T-helper 1 cell (primary cell): ENCODE measurements at places on chromosomes 12 and 14.

GRCh38 chr12:4445156-4446101 is at the start of gene FGF6:
Gene FGF6 (minus strand): TSS chr12:4445815. CDS start chr12:4445570, 245 bp downstream.
- DNase-seq: no peak

GRCh38 chr12:106581543-106582248 is 1.1 kb upstream of the RFX4 start:
- no peak for DNase-seq

- DNase-seq: no peak
Observed at GRCh38 chr14:75184492-75184891, 8.1 kb upstream of the TMED10 start.

- no peak for DNase-seq
Observed at GRCh38 chr12:25308756-25309155, 58.0 kb upstream of the KRAS start.

- DNase-seq: no peak
Observed at GRCh38 chr14:32400480-32400879, 71.4 kb downstream of the AKAP6 start.

DNA sequence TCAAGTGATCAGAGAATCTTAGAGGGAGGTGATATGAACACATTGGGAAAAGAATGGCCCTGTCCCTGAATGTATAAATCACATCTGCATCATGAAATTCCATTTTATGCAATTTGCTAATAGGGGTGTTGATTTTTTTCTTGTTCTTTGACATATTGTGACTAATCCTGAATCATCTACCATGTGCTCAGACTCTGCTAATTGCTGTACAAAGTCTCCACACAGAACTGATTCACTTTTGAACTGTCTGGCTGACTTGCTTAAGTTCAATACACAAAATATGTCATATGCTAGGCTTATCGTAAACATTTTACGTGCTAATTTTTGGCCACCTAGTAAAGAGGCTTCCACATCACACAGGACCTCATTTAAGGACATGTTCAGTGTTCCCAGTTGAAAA is 2.6 kb downstream of the TMEM132D start:
- DNase-seq: no peak

DNA sequence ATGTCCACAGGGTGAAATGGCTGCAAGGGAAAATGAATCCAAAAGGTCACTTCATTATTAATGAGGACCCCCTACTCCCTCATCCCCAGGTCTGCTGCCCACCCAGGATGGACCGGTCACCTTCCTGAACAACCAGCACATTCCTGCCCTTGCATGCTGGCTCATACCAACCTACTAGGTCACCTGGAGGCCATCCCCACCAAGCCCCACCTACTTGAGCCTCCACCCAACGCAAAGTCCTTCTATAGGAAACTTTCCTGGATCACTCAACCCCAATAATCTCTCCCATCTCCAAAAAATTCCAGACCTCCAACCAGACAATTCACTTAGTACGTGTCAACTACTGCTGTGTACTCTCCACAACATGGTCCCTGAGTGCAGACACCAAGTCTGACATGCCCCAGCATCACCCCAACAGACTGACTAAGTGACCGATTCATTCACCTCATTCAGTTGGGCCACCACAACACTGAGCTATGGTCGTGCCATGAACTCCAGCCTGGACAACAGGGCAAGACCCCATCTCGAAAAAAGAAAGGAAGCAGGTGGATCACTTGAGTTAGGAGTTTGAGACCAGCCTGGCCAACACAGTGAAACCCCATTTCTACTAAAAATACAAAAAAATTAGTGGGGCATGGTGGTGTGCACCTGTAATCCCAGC is 18.1 kb downstream of the CLMN start:
- DNase-seq: no peak

GRCh38 chr14:99257122-99257672 is 14.8 kb downstream of the BCL11B start:
- no peak for DNase-seq

- DNase-seq: no peak
Observed at GRCh38 chr12:2609020-2609419, 185.8 kb upstream of the FKBP4 start.

GRCh38 chr12:61504396-61505080 is 755.7 kb upstream of the USP15 start:
- DNase-seq: no peak

- no peak for DNase-seq
Observed at GRCh38 chr12:91178139-91178561, 4.5 kb downstream of the DCN start.

DNA sequence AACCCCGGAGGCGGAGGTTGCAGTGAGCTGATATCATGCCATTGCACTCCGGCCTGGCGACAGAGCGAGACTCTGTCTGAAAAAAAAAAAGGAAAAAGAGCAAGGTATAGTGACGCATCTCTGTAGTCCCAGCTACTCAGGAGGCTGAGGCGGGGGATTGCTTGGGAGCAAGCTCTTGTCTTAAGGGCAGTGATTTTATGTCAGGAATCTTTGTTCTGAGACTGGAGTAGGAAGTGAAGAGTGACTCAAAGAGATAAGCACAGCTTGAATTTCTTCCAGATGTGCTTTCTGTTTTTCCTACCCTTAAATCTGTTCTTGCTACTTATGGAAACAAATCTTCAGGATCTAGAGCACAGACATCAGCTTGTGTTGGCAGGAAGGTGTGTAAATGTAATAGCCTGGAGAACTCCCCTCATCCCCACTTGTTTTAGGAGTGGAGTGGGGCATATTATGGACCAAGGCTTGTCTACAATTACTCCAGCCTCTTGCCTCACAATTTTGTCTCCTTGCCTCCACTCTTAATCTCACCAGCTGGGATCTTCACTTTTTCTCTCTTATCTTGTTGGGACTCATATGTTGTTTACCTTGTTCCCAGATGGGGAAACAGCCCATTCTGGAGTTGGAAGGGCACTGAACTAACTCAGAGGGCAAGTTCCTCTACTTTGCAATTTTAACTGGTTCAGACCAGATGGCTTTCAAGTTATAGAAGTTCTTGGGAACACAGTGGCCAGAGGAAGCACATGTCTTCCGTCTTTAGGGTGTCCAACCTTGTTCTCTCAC is 7.5 kb downstream of the TMED2 start:
- no peak for DNase-seq

DNA sequence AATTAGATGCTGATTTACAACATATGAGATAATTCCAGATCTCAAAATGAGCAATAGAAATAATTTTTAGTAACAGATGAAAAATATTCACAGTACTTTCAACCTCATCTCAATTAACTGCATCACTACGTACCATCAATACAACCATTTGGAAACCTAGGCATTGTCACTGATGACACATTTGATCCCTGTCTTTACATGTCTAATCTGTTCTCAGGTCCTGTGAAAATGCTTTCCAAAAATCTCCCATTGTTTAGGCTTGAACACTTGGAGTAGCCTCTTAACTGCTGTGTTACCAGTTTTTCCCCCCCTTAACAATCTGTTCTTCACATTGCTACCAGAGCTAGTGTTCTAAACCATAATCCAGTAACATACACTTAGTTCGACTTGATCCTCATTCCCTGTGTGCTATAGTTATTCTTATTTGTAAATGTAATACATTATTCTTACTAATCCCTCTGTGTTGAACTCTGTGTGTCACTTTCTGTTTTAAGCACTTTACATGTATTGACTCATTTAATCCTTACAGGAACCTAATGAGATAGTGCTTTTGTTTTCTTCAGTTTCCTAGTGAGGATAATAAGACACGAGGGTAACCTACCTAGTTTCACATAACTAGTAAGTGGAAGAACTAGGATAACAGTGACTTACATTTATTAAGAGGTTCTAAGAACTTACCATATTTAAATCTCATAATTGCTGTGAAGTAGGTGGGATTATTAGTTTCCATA is 41.7 kb downstream of the LARP4 start:
- DNase-seq: no peak

DNA sequence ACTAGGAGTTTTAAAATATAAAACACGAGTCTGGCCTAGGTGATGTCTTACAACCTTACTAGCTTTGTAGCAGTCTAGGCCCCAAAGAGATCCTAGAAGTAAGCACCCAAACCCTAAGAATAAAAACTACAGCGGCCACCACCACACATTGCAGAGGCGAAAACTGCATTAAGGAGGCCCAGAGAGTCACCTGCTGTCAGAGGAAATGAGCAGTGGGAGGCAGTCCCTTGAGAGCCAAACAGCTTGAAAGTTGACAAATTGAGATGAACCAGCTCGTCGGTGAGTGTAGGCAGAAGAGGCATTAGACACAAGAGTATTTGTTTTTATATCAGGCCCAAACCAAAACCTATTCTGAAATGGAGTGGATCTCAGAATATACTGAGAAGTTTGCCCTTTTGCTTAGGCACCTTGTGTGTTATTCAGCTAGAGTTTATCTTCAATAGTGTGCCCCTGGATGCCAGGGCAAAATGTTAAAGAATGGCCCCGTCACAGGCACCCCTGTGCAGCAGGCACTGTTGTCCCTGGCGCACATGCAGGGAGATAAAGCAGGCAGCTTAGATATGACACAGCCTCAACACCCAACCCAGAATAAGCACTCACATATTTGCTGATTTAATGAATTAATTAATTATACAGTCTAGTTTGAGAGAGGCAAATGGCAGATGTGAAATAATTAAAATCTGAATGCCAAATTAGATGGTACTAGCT is 56.7 kb downstream of the TTC7B start:
- DNase-seq: no peak

GRCh38 chr14:31785574-31785973 is 224.4 kb downstream of the NUBPL start:
- DNase-seq: no peak

- no peak for DNase-seq
Observed at GRCh38 chr12:31518680-31519227, 72.2 kb downstream of the DENND5B start.

DNA sequence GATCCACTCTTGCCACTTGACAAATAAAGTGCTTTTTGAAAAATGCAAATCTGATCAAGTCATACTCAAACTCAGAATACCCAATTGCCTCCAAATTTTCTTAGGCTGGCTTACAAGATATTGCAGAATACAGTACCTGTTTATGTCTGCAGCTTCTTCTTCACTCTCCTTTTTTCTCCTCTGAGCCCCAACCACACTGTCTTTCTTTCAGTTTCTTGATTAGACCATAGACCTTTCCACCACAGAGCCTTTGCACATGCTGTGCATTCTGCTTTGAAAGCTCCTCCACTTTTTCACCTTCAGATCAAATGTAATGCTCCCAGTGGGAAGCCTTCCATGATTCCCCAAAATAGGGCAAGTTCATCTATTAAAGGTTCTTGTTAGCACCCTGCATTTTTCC is 13.9 kb upstream of the GYS2 start:
- peak; percentile 33 for DNase-seq

- no peak for DNase-seq
Observed at GRCh38 chr12:104648756-104649155, 192.0 kb downstream of the CHST11 start.

GRCh38 chr12:51798501-51798900 is 50.0 kb downstream of the FIGNL2 start:
- no peak for DNase-seq
